ENCODE measurements at places on chromosomes 3 and 15.

DNA sequence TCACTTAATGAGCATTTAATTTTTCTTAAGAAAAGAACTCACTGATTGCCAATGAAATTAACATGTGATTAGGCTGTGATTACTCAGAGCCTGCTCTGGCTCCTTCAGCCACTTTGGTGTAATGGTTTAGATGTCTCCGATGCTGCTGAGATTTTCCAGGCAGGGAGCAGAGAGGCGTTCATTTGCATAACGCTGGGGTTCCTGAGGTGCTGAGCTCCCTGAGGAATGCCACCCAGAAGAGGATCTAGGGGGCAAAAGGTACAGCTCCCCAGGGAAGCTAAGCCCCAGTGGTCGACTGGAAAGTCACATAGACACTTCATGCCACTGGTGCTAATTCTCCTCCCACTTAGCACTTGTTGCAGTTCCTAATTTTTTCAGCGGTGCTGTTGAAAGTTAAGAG is 119.5 kb downstream of the USP13 start:
- DNase-seq, result no peak

GRCh38 chr3:138539352-138539751 is 54.7 kb downstream of the CEP70 start:
- no peak for DNase-seq

DNA sequence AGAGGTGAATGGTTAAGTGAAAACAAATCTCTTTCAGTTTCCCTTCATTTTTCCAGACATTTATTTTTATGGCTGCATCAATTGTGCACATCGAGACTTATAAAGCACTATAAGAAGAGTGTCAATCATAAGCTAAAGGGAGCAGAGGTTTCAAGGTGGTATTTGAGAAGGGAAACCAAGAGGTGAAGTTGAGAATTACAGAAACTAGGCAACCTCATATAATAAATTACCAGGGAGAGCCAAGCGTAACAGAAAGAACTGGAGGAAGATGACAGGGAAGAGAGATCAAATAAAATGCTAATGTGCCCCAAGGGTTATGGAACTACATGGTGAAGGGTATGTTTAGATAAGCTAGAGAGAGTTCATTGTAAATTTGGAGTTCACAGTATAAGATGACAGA is 6.3 kb upstream of the CCDC54 start:
- DNase-seq, result no peak

GRCh38 chr3:29694783-29695182 is 413.9 kb downstream of the RBMS3 start:
- DNase-seq, result no peak

- no peak for DNase-seq
These were observed 19.6 kb downstream of the EIF1B start for GRCh38 chr3:40329071-40329470.

GRCh38 chr3:61743686-61744242 is 182.4 kb downstream of the PTPRG start:
- DNase-seq, result no peak

- no peak for DNase-seq
These were observed 40.2 kb downstream of the DOCK3 start for GRCh38 chr3:50714946-50715345.

DNA sequence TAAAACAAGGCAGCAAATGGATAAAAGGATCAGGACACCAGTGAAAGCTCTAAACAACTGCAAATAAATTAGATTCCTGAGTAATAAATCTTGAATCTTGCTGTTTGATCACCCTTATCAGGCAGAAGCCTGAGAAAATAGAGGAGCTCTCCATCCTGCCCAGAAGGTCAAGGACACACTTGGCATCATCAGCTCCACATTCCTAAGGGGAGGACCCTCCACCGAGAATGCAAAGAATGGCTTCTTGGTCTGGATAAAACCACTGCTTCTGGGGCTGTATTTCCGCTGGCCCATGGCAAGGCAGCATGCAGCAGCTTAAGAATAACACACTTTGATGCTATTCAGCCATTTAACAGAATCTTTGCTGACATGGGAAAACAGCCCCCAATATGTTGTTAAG is 108.9 kb upstream of the TSC22D2 start:
- no peak for DNase-seq

GRCh38 chr3:49556500-49557275 is 2.4 kb downstream of the BSN start:
- no peak for DNase-seq

DNA sequence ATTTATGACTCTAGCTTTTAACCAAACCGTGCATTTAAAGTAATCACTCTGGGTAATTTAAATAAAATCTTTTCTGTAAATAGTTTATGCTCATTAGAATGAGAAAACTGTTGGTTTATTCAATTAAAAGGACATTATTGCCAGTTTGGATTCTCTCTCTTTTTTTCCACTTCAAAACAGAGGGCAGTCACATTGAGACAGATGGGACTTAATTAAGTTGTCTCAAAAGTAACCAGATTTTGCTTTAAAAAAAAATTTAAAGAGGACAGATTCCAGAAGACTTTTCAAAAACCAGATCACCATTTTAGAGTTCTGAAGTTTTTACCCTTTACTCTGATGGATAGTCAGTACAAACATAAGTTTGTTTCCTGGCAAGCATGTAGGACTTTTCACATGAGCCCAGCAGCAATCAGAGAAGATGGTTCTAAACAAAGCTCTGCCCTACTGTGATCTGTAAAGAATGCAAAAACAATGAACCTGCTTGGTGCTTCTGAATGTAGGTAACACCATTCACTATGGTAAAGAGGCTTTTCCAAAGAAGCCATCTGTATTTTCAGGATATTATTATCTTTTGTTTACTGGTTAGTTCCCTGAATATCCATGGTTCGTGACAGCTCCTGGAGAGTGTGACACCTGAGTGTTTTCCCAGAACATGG is 136.2 kb downstream of the LRTM1 start:
- DNase-seq, result no peak

- DNase-seq, result no peak
These were observed 5.9 kb upstream of the GHSR start for GRCh38 chr3:172454180-172454579.

DNA sequence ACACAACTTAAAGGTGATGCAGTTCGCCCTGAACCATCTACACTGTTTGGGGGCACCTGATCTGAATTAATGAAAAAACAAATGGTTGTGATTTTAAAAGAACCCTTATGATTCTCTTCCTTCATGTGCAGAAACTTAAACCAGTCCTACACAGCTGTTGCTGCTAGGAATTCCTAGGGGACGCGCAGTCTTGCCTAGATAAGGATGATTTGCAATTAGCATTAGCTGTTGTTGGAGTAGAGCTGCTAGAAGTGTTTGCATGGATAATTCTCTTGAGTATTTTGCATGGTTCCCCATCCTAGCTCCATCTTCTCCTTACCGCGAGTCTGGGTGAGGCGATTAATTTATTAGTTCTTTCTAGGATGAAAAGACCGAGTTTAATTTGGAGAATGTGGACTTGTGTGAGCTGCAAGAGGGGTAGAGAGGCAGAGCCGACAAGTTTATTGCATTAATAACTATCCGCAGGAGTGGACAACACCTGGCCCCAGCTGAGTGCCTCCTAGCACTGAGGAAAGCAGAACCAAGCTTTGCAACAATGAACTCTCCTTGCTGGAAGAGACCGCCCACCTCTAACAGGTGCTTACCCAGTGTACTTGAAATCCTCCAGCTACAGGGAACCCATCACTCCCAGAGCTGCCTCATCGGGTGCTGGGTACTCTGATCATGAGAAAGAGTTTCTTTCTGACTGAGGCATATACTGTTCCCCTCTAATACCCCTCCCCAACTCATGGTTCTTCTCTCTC is 75.0 kb upstream of the WNT7A start:
- no peak for DNase-seq

DNA sequence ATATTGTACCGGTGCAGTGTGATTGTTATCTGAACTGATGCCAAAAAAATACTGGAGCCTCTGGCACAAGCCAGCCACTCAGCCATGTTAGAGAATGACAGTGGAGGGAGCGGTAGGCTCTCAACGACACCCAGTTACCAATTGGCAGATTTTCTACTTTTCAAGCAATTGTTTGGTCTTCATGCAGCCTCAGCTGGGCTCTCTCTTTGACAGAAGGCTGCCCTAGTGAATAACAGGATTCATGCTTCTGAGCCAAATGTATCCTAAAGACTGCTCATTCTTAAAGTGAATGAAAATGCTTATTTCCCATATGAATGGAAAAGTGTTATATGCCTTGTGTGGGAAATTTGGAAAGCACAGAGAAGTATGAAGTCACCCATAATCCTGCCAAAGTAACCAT is 261.2 kb upstream of the TRIM42 start:
- DNase-seq, result no peak

GRCh38 chr15:35560870-35561269 is 14.9 kb upstream of the DPH6 start:
- no peak for DNase-seq

- DNase-seq, result no peak
These were observed 115.6 kb upstream of the CADPS start for GRCh38 chr3:62990704-62991413.

Data from cerebellar nuclear complex (tissue), 1 donor.